ENCODE measurements at places on chromosomes 5 and 9.

- DNase-seq = no peak
Measured at GRCh38 chr5:135241536-135241935, 157.5 kb downstream of the MACROH2A1 start.

DNA sequence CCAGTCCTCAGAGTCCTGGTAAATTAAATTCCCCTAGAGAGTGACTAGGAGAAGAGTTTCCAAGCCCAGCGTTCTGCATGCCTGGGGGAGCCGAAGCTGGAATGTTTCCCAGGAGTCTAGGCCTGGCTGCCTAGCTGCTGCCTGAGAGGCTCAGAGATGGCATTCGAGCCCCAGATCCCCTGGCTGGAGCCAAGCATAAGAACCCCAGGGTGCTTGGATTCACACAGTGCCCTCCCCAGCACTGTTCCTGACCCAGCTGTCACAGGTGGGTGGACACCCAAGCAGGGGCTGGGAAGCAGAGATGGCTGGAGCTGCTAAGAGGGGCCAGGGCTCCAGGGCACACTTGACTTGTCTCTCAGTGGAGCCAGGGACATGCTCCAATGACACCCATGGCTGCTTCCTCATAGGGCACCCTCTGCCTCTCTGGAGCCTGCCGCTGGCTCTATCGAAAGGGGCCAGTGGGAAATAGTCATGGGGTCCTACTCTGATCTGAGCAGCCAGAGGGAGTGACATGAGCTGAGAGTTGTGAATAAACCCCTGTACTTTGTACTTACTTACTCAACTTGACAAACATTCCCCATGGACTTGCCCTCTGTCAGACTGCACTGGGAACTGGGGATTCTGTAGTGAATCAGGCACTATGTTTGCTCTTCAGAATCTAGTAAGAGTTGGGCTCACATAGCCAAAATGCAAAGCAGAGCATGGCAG is 62.6 kb upstream of the XPA start:
- no peak for DNase-seq

- no peak for DNase-seq
Measured at GRCh38 chr5:123112196-123112595, 23.2 kb downstream of the PRDM6 start.

DNA sequence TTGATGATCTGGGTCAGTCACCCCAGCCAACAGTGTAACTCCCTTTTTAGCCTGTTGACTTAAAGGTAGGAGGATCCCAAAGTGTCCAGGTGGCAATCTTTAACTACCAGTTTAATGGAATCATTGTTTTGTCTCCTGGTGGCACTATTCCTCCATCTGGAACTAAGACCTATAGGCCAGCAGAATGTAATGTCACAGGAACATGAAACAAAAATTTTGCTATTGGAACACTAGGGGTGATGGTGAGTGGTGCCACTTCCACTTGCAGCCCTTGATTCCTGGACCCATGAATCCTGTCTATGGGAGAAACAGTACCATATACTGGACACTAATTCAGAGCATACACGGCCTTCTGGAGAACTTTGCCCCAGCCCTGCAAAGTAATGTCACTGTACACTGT is 219.5 kb upstream of the RASA1 start:
- no peak for DNase-seq

GRCh38 chr5:130337179-130337888 is 433.1 kb downstream of the CHSY3 start:
- DNase-seq = no peak

GRCh38 chr9:93041108-93041802 is 17.2 kb upstream of the SUSD3 start:
- no peak for DNase-seq

- DNase-seq = no peak
Measured at GRCh38 chr5:38660194-38660668, 103.8 kb upstream of the LIFR start.

DNA sequence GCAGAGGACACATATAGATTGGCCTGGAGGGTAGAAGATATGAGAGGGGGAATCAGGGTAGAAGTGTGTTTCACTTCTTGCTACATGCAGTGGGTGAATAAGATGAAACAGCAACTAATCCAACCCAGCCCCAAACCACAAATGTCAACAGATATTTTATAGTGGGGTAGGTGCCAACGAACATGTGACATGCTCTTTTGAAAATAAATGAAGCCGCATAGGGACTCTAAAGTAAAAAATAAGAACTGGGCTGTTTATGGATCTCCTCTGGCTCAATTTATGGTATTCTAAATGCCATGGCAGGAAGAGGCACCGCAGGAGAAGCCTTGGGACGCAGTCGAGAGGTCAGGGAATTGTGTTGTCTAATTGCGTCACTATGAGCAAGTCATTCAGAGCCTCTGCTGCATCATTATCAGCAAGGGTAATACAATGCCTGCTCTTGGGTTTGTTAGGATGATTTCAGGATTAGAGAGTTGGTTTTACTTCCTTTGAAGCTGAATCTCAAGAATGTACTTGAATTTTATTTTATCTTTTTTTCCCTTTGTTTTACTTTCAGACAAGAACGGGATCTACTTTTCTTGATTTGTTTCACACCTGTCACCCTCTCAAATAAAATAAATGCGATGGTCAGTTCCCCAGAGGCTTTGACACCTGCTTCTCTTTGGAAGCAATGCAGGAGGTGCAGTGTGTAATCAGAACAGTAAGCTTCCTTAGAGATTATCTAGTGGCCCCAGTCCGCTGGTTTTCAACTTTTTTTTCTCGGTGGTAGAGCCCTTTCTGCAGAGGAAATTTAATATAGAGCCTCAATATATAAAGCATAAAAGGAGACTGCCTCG is 375.6 kb upstream of the CLINT1 start:
- DNase-seq = no peak

DNA sequence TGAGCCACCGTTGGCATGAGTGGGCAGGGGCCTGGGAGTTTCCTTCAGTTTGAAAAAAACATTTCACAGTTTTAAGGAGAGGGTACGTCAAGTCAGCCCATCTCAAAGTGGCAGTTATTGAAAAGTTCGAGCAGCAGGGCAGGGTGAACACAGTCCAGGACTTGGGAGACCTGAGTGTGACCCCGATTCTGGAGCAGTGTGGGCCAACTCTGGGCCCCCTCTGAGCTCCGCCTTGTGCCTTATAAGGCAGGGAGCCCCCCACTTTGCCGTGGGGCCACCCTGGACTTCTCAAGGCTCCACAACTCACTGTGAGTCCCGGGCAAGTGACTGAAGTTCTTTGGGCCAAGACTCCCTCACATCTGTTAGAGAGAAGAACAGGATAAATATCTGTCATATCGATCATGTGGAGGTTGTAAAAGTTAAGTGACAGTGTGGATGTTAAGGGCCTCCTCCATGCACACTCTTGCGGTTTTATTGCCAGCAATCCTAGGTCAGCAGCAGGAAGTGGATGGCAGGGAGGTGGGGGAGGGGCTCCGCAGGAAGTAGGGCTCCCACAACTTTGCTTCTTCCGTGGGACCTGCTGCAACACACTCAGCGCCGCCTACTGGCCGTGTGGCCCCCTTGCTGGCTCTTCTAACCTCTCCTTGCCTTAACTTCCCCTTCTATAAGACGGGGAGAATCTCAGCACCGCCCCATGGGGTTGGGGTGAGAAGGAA is 38.4 kb downstream of the HRH2 start:
- peak; percentile 76 for DNase-seq

- DNase-seq = no peak
Measured at GRCh38 chr5:96781031-96781971, 26.4 kb downstream of the ERAP1 start.

DNA sequence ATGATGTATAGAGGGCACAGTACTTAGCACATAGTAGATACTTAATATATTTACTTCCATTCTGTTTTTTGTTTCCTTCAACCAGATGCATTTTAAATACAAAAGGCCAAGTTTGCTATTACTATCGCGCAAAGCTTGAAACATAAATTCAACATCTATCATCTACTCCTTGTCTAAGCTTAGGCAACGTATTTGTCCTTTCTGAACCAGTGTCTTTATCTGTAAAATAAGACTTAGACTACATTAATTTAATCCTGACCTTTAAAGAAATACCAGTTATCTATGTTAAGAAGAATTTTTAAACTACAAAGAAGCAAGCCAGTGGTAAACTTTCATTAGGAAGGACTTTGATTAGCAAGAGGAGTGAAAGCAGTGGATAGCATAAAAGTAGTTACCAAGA is 173.0 kb downstream of the WDR70 start:
- no peak for DNase-seq

- no peak for DNase-seq
Measured at GRCh38 chr5:123297866-123298265, 125.3 kb downstream of the CEP120 start.

GRCh38 chr9:5364294-5365024 is 24.8 kb upstream of the RLN1 start:
- DNase-seq = no peak

DNA sequence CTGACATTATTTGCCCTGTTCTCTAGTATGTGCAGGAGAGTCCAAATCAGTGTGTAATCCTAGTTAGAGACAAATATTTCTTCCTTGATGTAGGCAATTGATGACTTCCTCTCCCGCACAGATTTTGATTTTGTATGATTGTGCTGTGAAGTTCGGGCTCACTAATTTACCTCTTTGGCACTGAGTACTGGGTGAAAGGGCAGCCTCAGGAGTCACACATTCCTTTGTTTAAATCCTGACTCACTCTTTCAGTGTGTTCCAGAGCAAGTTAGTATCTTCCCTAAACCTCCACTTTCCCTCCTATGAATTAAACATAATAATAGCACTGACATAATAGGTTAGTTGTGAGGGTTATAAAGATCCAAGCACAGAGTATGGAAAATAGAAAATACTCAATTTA is 269.7 kb downstream of the ISL1 start:
- no peak for DNase-seq

Data from stimulated activated CD4-positive, alpha-beta T cell treated with anti-CD3 and anti-CD28 coated beads, Interleukin-1b, Interleukin-23, amount 100 ng/mL, for 24 hours (primary cell).